Suppressor macrophage treated with lipopolysaccharide for 1 hour (primary cell): ENCODE measurements at places on chromosomes 13 and 19.

GRCh38 chr13:27556109-27556508 lies 64.2 kb downstream of the LNX2 start:
- peak; percentile 64 for DNase-seq

GRCh38 chr13:47904241-47904640 lies 96.8 kb downstream of the SUCLA2 start:
- peak; percentile 86 for DNase-seq

DNA sequence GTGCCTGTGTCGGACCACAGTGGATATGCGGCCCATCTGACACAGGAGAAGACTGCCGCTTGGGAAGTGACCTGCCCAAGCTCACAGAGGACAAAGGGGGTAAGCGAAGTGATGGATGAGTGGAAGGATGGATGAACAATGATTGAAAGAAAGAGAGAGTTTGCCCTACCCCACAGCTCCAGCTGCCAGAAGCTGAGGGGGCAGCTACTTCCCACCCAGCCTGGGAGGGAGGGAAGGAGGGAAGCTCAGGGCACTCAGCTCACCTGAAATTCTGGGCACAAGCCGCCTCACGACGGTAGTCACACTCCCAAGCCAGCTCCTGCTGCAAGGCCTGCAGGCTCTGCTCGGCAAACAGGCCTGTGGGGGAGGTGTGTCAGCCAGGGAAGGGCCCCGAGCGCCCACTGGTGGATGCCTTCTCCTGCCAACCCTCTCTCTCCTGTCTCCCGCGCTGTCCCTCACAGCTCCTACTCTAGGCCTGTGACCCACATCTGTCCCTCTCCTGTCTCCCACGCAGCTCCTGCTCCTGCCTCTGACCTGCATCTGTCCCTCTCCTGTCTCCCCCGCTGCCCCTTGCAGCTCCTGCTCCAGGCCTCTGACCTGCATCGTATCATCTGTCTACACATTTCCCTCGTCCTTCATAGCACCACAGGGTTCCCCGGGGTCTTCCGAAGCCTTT lies 12.0 kb upstream of the NUMBL start:
- DNase-seq = no peak

DNA sequence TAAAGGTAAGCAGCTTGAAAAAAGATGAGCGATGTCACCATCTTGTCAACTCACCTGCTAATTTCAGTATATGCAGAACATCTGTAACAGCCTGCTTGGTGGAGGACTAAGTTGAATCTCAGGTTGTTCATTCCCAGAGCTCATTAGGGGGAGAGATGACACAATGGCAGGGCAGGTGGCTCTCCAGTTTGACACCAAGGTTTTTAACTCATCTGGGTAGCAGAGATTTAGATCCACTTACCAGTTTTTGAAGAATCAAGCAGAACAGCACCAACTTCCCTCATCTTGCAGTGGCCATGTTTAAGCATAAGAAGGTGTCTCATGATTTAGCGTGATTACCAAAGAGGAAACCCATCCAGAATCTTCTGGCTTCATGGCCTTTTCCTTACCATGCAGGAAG lies 168.3 kb downstream of the TSHZ3 start:
- DNase-seq = no peak

DNA sequence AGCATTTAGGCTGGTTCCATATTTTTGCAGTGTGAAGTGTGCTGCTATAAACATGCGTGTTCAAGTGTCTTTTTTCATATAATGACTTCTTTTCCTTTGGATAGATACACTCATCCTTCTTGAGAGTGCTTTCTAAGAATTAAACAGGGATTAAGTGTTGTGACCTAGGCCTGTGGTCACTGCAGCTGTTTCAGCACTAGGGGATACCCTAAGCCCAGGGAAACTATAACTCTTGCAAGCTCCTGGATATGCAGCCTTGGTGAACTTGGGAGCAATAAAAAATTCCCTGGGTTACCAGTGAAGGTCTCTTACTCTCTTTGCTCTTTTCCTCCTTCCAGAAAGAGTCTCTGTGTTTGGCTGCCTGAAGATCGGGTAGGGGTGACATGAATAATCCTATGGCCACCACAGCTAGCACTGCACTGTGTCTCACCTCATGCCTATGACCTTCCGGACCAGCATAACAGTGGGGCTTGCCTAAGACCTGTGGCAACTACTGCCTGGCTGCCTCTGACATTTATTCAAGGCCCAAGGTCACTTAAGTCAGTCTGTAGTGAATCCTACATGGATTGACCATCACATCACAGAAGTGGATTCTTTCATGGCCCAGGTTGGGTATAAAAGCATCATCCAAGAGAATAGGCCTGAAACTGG lies 799.7 kb downstream of the DACH1 start:
- no peak for DNase-seq
